Stimulated activated CD4-positive, alpha-beta T cell treated with anti-CD3 and anti-CD28 coated beads, TNF-alpha, amount 100 ng/mL, for 48 hours (primary cell): ENCODE measurements at places on chromosomes 6 and 20.

GRCh38 chr6:36241728-36242127, 28.1 kb upstream of the PNPLA1 start:
- DNase-seq, result no peak

GRCh38 chr6:161079566-161080262, 88.1 kb downstream of the MAP3K4 start:
- peak; percentile 54 for DNase-seq

DNA sequence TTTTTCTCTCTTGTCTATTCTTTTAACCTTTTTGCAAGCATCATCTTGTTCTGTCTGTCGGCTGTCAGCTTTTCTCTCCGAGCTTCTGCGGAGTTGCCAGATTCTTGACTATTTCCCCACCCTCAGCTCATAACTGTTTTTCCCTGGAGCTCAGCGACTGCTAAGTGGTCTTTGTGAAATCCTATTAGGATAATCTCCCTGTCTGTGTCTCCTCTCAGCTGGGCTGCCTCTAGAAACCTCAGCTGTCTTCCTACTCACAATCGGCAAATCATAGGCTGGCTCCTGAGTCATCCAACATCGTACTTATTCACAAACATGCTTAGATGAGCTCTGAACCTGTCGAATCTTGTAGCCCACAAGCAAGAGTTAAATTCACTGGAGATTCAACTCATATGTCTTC, 332.3 kb downstream of the PTPRT start:
- no peak for DNase-seq

DNA sequence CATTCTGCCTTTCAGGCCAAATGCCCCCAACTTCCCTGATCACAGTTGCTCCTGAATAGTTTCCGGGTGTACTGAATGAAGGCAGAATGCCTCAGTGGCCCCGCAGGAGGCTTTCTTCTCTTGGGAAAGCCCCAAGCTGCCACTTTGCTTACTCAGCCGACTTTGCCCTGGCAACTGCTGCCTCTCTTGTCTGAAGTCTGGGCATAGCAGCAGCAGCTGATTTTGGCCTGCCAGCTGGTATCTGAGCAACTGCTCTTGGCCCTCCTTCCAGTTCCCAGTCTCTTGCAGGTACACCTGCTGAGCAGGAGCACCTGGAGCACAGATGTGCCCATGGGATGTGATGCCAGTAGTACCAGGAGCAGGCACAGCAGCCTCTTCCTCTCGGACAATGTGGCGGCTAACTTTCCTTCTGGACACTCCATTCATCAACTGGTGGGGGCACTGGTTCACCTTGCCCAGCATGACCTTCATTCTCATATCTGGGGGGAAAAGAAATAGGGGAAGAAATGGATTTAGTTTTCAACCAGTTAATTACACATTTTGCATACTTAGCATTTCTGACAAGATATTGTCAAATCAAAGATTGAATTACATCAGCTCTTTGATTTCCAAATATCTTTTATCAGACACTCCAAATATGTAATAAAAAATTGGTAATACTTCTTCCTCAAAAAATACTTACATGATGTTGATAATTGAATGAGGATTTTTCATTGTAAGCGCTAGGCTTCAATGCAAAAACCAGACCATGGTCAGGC, 468.2 kb downstream of the PKHD1 start:
- no peak for DNase-seq

GRCh38 chr6:82017288-82017687, 230.3 kb downstream of the IBTK start:
- no peak for DNase-seq

DNA sequence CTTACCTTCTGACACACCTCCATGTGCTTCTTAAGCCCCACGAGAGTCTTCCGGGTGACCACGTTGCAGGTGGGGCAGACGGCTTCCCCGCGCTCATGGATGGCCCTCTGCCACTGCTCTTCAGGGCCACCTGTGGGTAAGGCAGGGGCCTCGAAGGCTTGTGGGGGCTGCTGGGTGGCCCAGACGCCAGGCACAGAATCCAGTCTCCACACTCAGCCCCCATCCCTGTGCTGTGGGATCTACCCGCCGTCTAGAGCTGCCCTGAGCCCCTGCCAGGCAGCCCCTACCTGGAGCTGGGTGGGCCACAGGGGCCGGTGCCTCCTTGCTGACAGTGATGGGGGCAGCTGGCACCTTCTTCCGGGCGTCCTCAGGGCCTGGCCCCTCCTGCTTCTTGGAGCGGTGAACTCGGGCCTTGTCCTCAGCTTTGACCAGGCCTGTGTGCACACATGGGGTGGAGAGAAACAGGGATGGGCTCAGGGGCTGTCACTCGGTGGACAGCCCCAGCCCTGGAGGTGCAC, 5.9 kb downstream of the ZNF512B start:
- DNase-seq, result no peak

GRCh38 chr6:148533309-148534107, 190.9 kb downstream of the SASH1 start:
- no peak for DNase-seq

- no peak for DNase-seq
Observed at GRCh38 chr6:118992186-118992795, 57.3 kb upstream of the MCM9 start.

DNA sequence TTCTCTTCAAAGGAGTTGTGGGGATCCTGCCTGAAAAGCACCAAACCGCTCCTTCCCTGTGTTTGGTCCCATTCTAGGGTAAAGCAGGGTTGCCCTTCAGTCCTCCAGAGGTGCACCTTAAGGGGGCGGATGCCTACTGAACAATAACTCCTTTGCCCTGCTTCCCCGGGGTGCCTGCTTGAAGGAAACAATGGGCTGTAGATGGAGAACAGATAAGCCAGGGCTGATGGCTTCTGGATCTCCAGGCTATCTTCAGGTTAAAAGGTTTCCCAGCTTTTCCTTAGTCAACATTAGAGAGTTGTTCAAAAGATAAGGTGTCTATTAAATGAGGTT, 5.4 kb upstream of the PRDM1 start:
- DNase-seq, result no peak

- peak; percentile 10 for DNase-seq
Observed at GRCh38 chr20:59004763-59005522, 2.1 kb downstream of the CTSZ start.

- DNase-seq, result no peak
Observed at GRCh38 chr6:108263371-108263770, 2.5 kb upstream of the SNX3 start.

DNA sequence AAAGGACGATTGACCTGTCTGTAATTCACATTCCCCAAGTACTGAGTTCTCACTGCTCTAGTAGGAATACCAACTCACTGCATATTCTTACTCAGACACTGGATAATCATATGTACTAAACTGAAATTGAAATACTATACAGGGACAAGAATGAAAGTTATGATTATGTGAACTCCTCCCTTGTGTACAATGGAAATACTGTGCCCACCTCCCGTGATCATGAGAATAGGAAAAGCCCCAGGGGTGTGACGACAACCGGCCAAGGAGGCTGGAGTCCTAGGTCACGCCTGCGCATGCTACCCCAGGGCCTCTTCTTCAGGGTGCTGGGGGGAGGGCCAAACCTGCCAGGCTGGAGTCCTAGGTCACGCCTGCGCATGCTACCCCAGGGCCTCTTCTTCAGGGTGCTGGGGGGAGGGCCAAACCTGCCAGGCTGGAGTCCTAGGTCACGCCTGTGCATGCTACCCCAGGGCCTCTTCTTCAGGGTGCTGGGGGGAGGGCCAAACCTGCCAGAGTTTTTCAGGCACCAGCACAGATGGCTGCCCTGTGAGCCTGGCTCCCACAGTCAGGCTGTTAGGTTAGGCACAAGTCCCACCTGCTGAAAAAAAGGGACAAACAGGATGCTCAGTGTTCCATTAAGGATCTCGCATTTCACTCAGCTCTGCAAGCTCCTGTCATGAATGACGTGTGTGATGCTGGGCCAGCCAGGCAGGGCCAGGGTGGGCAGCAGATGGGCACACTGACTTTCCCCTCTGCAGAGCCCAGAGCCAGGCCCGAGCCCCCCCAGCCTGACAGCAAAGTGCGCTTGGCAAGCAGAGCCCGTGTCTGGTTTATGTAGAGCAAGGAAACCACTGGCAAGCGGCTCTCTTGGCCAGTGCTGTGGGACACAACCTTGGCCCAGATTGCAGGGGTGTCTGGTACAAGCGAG, 107.7 kb downstream of the FOXF2 start:
- no peak for DNase-seq

DNA sequence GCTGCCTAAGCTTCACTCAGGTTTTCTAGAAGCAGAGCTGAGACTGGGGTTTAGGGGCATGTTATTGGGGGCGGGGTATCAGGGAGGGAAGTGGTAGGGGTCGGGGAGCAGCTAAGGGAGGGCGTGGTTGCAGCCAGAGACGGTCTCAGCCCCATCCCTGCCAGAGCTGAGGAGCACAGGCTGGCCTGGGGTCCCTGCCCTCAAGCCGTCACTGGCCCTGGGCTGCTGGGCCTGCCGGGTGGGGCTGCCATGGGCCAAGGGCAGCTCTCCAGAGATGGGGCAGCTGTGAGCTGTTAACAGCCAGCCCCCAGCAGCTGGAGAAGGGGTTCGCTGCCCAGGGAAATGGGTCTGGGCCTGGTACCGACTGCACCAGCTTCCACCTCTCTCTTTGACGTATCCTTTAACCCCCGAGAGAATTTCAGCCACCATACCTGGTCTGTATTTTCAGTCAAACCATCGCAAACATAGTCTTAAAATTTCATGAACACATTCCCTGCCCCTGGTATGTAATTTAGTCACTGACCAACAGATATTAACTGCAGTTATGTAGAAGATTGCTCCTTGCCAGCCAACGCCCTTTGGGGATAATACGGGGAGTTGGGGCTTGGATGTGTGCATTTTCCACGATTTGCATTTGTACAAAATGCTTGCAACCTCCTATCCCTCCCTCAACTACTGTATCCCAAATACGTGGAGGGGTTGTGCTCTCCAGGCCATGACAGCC, 253.4 kb downstream of the TAF4 start:
- DNase-seq, result no peak

GRCh38 chr6:93337014-93337413, 82.3 kb downstream of the EPHA7 start:
- no peak for DNase-seq

DNA sequence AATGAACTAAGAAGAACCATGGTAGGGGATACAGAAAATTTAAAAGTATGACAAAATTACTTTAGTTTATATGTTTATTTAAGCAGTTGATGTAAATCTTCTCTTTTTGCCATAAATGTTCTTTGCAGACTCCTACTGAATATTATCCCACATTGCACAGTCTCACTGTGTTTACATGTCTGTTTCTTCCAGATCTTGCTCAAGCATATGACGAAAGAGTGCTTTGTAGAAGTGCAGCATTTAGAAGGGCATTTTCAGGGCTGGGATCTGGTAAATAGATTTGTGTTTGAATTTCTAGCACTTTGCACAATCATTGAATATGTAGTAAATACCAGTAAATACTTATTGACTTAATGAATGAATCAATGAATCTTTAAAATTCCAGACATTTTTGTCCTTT, 152.0 kb upstream of the EPHA7 start:
- no peak for DNase-seq

- DNase-seq, result no peak
Observed at GRCh38 chr6:105459049-105459448, 56.2 kb upstream of the PREP start.

- DNase-seq, result no peak
Observed at GRCh38 chr6:53845280-53846195, 50.7 kb downstream of the LRRC1 start.

- DNase-seq, result no peak
Observed at GRCh38 chr6:107244742-107245480, 129.6 kb upstream of the BEND3 start.

DNA sequence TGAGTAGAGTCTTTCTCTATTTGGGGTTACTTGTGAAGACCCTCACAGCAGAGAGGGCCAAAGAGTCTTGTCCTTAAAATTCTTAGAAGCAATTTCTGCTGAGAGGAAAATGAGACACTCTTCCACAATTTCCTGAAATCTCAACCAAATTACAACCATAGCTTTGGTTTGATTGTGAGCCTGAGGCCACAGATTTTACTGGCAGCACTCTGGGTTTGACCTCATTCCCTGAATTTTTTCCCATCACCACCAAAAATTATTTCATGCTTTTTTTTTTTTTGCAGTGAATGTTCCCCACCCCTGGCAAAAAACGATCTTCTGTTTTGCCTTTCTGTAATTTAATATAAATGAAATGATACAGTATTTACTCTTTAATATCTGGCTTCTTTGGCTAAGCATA, 125.5 kb downstream of the THEMIS start:
- DNase-seq, result no peak

DNA sequence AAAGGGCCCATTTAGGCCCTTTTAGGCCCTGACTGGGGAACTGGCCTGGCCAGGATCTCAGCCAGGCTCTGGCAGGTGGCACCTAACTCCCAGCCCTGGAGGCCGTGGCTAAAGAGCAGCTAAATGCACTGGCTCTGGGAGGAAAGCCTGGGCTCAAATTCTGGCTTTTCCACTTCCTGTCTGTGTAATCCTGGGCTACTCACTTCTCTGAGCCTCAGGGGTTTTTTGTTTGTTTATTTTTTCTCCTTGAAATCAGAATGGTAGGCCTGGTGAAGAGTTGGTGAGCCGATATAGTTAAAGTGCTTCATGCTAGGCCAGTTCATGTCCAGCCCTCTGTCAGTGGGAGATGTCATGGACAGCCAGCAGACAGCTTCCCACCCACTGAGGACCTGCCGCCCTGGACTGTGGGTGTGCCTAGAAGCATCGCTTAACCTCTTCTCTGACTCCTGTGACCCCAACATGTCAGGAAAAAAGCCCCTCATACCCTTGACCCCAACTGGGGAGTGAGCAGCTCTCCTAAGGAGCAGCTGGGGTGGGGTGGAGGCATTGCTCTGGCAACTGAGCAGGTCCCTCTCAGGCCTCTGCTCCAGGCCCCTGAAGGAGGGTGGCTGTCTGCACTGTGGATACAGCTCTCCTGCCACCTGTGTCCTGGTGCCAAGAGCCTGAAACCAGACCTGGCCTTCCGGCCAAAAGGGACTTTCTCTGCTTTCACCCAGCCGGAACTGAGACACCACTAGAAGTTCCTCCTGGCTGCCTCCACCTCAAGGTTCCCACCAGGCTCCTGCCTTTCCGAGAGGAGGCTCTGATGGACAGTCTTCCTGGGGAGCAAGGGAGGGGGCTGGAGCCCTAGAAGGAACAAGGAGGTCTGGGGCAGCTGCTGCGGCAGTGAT, 57.2 kb upstream of the MYL9 start:
- no peak for DNase-seq

- DNase-seq, result no peak
Observed at GRCh38 chr20:33490934-33491656, 1.2 kb downstream of the CBFA2T2 start.

DNA sequence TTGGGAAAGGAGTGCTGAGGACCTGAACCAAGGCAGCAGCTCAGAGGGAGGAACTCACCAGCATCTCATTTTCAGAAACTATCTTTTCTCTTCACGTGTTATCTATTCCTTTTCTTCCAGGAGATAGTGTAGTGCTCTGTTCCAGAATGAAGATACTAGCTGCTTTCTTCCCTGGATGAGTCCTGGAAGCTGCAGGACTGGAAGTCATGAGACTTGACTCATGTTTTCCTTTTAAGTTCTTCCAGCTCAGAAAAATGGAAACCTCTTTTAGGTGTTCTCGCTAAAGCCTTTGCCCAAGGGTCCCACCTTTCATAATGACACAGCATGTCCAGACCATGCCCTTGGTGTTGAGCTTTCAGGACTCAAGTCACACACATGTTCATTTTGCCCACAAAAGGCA, 106.7 kb downstream of the UNC5CL start:
- DNase-seq, result no peak

GRCh38 chr6:99901596-99902384, 92.2 kb downstream of the MCHR2 start:
- no peak for DNase-seq

GRCh38 chr6:15526212-15526701, 136.6 kb downstream of the DTNBP1 start:
- DNase-seq, result no peak

GRCh38 chr20:41476013-41476441, 109.4 kb upstream of the EMILIN3 start:
- no peak for DNase-seq
